ENCODE measurements at places on chromosomes 4 and X.

- no peak for DNase-seq
These were observed 39.2 kb upstream of the PDE5A start for GRCh38 chr4:119667802-119668201.

DNA sequence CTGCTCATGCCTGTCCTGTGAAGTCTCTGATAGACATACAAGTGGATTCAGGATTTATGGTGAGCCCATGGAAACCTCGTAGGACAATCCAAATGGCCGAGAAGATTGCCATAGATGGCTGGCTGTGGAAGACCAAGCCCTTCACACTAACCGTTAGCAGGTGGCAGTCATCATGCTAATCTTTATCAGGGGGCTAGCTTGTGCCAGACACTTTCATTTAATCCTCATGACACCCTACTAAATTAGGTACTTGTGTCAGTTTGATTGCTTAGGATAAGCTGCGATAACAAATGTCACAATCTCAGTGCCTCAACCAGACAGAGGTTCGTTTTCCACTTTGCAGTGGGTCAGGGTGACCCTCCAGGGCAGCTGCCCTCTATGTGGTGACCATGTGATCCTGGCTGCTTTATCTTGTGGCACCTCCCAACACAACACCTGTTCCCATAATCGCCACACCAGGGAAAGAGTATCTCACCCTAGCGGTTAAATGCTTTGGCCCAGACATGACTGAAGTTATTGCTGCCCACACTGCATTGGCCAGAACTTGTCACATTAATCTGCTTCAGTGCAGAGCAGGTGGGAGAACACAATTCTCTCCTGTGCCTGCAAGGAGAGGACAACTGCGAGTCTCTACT lies 60.8 kb downstream of the REPS2 start:
- no peak for DNase-seq

DNA sequence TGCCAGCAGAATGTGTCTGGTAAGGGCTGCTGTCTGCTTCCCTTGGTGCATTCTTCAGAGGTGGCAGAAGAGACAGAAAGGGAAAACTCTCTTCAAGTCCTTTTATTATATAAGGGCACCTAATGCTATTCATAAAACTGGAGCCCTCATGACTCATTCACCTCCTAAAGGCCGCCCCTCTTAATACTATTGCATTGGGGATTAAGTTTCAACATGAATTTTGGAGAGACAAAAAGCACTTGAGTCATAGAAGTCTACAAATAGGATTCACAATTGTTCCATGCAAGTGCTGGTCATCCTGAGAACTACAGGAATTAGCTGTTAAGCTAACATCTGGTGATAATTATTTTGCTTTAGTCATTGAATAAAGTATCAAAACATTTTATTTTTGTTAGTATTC lies 349.5 kb downstream of the HS3ST1 start:
- DNase-seq: no peak

DNA sequence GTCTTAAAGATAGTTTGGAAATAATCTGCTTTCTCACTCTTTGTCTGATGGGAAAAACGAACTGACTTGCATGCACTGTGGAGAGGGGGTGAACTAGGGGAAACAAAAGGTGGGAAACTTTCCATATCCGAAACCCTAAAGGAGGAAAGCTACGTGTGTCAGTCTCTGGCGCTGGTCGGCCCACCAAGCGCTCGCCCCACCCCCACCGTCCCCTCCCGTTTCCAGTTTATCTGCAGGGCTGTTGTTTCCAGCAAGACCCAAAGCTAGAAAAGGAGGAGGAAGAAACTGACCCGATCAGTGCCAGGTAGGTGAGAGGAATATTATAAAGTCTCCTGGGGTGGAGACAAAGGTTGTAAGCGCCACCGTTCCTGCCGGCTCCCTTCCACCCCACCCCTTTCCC lies 552 bp downstream of the TCEAL9 start:
- no peak for DNase-seq

GRCh38 chr4:3135155-3136011 lies 60.9 kb downstream of the HTT start:
- DNase-seq: no peak

- DNase-seq: no peak
These were observed 138.2 kb downstream of the GUCY2F start for GRCh38 chrX:109343671-109344070.

DNA sequence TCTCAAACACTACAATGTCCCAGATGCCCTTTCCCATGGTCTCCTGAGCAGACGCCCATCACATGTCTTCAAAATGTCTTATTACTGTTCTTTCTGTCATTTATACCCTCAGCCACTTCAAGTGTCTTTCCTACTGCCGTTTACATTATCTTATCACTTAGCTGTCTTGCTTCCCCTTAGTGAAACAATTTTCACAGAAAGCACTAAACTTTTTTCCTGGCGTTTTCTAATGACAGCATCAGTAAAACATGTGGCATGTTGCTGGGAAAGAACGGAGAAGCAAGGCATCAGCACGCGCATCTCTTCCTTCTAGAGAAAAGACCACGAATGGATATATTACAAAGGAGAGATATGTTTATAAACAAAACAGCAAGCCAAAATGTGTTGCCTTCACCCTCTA lies 189.7 kb upstream of the SLIT2 start:
- no peak for DNase-seq

DNA sequence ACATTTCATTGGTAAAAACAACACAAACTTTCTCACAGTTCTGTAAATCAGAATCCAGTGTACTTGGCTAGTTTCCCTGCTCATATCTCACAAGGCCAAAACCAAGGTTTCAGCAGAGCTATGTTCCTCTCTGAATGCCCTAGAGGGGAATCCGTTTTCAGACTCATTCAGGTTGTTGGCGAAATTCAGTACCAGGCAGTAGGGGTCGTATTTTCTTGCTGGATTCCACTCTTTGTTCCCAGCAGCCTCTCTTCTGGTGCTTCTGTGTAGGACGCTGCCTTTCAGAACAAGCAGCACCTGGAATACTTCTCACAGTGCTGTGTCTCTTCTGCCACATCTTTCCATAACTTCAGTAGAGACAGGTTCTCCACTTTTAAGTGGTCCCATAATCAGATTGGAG lies 351.9 kb downstream of the PCDH18 start:
- DNase-seq: no peak

GRCh38 chr4:152678841-152679240 lies 956 bp downstream of the TMEM154 start:
- DNase-seq: no peak

GRCh38 chr4:174928174-174928573 lies 10.0 kb downstream of the ADAM29 start:
- DNase-seq: peak; percentile 5

GRCh38 chrX:138229718-138230117 lies 481.8 kb downstream of the FGF13 start:
- DNase-seq: no peak

DNA sequence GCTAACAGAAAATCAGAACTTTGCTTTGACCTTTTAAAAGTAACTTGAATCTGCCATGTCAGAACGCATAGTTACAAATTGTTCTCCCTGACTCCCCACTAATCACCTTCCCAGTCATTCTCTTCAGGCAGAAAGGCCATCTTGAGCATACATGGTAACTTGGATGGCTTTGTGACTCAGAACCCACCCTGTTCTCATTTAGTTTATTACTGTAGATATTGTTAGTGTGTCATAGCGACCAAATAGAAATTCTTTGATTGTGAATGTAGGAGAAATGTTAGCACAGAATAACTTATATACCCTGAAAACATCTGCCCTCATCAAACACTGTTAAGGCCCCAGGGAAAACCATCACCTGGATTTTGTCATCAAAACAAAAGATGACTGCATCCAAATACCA lies 382.0 kb downstream of the MAGEB5 start:
- no peak for DNase-seq

DNA sequence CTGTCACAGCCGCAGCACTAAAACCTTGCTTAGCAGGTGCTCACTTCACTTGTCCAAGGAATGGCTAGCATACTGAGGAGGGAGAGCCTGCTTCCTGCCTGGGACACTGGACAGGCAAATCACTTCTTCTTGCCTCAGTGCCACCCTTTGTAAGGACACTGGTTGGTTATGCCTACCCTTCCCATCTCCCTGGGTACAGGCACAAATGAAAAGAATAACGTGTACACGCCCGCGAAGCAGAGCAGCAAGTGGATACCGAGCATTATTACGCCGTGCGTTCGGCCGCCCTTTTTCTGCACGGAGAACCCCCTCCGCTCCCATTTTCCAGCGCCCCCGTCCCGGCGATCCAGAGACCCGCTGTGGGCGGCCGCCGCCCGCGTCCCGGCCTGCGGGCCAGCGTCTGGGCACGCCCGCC lies 338 bp upstream of the KLHL2 start:
- DNase-seq: no peak

- DNase-seq: no peak
These were observed 83.1 kb upstream of the FTHL17 start for GRCh38 chrX:31154946-31155345.

- no peak for DNase-seq
These were observed 67.1 kb upstream of the MYOZ2 start for GRCh38 chr4:119068529-119068962.

- no peak for DNase-seq
These were observed 10.9 kb downstream of the GPAT3 start for GRCh38 chr4:83546786-83547185.

- DNase-seq: no peak
These were observed 234.2 kb upstream of the RPS6KA3 start for GRCh38 chrX:20500949-20501348.

DNA sequence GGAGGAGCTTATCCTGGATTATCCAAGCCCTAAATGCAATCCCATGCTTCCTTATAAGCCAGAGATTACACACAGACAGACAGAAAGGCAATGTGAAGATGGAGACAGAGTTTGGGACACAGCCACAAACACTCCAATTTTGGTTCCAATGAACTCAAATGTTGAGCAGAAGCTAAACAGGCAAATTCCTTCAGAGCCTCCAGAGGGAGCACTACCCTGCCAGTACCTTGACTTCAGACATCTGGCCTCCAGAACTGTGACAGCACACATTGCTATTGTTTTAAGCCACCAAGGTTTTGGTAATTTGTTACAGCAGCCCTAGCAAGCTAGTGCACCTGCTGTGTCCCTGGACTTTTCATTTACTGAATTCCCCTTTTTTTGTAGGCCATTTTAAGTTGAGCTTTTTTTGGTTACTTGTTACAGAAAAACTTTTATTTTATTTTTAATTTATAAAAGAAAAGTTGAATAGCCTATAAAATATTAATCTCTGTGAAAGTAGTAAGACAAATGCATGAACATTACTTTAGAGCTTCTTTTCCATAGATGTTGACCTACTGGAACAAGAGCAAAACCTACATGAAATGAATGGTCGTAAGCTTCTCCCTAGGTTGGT lies 33.4 kb upstream of the SRD5A3 start:
- DNase-seq: no peak

GRCh38 chr4:8501781-8502180 lies 61.2 kb downstream of the TRMT44 start:
- no peak for DNase-seq

DNA sequence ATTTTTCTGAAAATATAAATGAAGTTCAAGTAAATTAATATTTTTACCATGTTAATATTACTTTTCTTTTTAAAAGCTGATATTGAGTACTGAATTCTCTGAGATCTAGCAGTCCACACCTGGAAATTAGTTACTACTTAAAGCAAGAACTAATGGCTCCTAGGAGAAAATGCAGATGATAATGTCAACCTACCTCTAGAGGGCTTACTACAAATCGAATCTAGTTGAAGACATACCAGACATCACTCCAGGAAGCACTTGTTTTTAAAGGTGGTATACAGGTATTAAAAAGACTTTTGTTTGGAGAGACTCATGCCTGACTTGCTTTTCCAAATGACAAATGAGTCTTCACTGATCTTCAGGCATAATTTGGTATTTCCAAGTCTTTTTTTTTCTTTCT lies 516.4 kb upstream of the BOD1L1 start:
- DNase-seq: no peak

DNA sequence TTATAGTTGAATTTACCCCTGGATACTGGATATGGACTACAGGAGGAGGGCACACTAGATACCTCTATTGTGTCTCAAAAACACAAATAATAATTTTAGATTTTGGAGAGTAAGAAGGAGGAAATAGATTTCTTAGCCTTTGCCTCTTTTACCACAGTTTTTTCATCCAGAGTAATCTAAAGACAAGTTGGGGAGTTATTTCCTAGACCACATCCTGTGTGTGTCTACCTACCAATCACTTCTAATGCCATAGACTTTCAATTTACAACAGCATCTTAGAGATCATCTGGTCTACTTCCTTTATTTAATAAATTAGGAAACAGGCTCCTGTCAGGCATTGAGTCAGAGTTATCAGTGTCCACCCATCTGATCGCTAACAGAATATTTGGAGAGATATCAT lies 191.5 kb downstream of the EDA start:
- no peak for DNase-seq

- DNase-seq: no peak
These were observed 27.2 kb upstream of the SLC25A4 start for GRCh38 chr4:185115827-185116232.

DNA sequence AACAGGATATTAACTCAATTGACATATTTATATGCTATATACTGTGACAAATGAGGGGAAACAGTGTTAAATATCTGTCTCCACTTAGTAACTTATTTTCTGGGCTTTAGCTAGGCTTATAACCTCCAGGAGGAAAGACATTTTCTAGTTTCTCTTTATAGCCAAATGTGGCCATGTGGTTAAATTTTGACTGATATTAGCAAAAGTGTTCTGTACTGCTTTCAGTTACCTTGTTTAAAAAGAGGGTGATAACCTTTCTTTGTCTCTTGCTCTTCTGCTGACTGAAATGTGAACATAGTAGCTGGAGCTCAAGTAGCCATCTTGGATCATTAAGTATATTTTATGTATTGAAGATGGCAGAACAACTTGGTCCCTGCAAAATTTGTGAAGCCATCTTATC lies 253.7 kb downstream of the PDHA2 start:
- DNase-seq: no peak

DNA sequence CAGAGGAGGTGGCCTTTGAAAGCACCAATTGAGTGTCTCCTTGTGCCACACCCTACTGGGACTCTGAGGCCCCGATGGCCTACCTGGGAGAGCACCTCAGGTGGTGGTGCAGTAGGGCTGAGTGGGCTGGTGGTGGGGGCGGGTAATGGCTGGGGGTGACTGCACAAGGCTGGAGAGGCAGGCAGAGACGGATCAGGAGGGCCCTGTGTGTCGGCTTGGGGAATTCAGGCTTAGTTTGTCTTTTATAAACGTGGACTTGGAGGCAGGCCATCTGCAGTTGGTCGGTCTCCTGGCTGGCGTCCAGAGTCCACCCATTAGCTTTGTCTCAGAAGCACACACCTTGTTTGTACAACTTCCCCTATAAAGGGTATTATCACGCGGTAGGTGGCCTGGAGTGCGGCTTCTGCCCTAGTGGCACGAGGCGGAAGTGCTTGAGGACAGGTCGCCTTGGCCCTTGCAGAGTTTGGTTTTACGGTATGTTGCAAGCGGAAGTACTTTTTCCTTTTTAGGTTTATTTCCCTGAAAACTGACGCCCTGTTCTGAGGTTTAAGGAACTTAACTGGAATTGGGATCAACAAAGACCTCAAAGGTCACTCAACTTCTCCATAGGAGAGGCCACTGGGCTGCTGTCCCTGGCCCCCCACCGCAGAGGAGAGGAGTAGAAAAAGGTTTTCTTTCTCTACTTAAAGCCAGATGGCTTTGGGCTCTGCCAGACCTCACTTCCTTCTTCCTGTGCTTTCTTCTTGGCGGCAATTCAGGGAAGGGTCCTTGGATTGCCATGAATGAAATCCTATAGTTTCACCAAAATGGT lies 8.0 kb downstream of the TBC1D14 start:
- peak; percentile 47 for DNase-seq

- no peak for DNase-seq
These were observed 5.8 kb downstream of the SRPX2 start for GRCh38 chrX:100649550-100650356.

- no peak for DNase-seq
These were observed 160.7 kb upstream of the NPY2R start for GRCh38 chr4:155047755-155048154.

Measured in GM06990 (cell line).